ENCODE measurements at places on chromosomes 7 and 10.

GRCh38 chr10:110834629-110835301 is 37.0 kb upstream of the PDCD4 start:
- no peak for DNase-seq

GRCh38 chr7:23471106-23471859 is 992 bp upstream of the IGF2BP3 start:
- DNase-seq, result no peak

DNA sequence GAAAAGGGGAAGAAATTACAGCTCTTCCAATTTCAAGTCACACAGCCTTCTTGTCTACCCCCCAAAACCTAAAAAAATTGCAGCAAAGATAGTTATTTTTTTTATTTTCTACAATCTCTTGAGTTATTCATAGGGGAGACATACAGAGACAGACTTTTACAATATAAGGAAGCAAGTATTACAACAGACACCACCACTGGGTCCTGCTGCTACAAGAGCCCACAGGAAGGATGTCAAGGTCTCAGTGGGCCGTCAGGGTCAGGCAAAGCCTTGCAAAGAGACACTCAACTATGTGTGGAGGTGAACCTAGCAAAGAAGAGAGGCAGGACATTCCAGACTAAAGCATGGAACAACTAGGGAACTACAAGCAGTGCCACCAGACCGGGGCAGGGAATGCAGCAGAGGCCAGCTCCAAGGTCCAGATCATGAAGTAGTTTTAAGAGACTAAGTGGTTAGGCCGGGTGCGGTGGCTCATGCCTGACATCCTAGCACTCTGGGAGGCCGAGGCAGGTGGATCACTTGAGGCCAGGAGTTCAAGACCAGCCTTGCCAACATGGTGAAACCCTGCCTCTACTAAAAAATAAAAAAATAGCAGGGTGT is 28.2 kb upstream of the ZCCHC24 start:
- DNase-seq, result no peak

DNA sequence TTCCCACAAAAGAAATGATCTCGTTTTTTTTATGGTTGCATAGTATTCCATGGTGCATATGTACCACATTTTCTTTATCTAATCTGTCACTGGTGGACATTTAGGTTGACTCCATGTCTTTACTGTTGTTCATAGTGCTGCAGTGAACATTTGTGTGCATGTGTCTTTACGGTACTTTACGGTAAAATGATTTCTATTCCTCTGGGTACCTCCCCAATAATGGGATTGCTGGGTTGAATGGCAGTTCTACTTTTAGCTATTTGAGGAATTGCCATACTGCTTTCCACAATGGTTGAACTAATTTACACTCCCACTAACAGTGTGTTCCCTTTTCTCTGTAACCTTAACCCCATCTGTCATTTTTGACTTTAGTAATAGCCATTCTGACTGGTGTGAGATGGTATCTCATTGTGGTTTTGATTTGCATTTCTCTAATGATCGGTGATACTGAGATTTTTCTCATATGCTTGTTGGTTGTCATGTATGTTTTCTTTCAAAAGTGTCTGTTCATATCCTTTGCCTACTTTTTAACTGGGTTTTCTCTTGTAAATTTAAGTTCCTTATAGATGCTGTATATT is 37.2 kb downstream of the MKLN1 start:
- DNase-seq, result no peak

- DNase-seq, result no peak
Observed at GRCh38 chr7:24942226-24942625, 37.8 kb downstream of the OSBPL3 start.

DNA sequence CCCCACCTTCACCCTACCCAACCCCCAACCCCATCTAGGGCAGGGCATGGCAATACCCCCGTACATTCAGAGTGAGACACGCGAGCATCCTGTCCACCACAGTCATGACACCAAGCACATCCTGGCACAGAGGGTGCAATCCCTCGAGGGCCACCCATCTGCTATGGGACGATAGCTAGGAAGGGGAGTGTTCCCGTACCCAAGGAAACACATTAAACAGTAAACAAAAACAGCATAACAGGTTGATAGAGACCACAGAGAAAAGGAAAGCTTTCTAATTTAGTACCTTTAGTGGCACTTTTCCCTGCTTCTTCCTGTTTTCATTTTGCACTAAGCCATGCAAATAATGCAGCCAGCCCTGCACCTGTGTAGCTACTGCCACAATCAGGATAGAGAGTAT is 2.3 kb upstream of the SMKR1 start:
- DNase-seq, result no peak

GRCh38 chr10:113905756-113906155 is 51.3 kb downstream of the NHLRC2 start:
- DNase-seq, result no peak

GRCh38 chr10:78778444-78779338 is 290.1 kb upstream of the ZMIZ1 start:
- no peak for DNase-seq

- peak; percentile 11 for DNase-seq
Observed at GRCh38 chr7:30348083-30348560, 63.7 kb downstream of the ZNRF2 start.

GRCh38 chr7:127119517-127119916 is 133.2 kb downstream of the GRM8 start:
- DNase-seq, result no peak

GRCh38 chr10:25745976-25746375 is 188.1 kb upstream of the MYO3A start:
- DNase-seq, result no peak

- DNase-seq, result no peak
Observed at GRCh38 chr7:43876241-43876640, 6.9 kb upstream of the MRPS24 start.

- no peak for DNase-seq
Observed at GRCh38 chr10:63605197-63605967, 84.2 kb downstream of the REEP3 start.

- no peak for DNase-seq
Observed at GRCh38 chr7:117135553-117135891, 182.2 kb downstream of the ST7 start.

DNA sequence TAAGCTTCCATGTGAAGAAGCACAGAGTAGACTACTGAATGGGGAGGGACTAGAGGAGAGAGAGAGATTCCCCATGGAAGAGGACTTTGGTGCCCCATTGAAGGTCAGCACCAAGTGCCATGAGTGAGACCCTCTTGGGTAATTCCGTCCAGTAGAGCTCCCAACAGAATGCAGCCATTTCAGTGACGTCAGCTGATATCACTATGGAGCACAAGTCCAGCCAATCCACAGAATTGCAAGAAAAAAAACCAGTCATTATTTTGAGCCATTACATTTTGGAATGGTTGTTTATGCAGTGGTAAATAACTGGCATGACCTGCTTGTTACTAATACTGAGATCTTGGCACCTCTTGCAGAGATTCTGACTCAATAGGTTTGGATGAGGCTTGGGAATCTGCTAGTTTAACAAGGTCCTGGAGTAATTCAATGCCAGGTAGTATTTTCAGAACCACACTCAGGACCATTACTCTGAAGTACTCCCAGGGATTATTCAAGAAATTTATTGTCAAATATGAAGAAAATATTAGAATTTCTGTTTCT is 52.6 kb upstream of the SP8 start:
- no peak for DNase-seq

GRCh38 chr7:44107961-44108767 is 4.0 kb downstream of the AEBP1 start:
- no peak for DNase-seq

- no peak for DNase-seq
Observed at GRCh38 chr10:117132751-117133231, 5.3 kb downstream of the VAX1 start.
